ENCODE measurements at places on chromosomes 6 and 20.

DNA sequence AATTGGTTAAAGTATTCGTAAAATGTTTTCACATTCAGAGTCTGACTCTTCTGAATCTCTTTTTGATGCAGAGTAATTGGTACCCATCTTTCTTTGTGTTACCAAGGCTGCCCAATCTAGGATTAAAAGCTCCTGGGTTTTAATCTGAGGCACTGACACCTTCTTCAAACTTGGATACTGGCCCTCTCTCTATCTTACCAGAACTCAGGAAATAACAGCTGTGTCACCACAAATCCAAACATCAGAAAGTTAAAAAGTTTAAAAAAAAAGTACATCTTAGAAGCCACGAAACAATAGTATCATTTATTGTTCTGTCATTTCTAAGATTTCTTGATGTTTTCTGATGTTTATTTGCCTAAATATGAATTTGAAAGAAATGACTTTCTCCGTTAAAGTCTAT lies 255.5 kb upstream of the RUNX2 start:
- DNase-seq, result no peak

DNA sequence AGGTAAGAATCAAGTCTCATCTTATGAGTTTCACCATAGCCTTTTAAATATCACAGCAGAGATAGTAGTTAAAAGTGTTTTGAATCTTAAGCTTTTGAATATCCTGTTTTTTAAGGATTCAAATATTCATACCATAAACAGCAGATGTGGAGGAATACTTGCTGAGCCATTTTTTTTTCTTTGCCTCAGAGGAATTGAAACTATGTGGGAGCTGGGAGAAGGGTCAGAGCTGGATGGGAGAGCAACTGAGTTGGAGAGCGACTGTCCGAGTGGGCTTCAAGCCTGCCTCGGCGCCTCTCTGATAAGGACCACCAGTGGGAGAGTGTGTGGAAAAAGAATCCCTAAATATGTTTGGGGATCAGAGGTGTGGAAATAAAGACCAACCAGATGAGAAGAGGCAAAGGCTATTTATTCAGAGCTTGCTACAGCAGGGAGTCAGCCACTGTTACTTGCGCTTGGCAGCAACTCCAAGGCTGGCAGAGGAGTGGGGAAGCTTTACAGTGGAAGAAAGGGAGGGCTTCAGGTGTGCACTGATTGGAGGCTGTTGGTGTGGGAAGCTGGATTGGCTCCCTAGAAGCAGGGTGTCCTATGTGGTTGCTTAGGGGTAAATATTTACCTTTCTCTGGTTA lies 34.3 kb upstream of the MCUR1 start:
- DNase-seq, result peak; percentile 86

DNA sequence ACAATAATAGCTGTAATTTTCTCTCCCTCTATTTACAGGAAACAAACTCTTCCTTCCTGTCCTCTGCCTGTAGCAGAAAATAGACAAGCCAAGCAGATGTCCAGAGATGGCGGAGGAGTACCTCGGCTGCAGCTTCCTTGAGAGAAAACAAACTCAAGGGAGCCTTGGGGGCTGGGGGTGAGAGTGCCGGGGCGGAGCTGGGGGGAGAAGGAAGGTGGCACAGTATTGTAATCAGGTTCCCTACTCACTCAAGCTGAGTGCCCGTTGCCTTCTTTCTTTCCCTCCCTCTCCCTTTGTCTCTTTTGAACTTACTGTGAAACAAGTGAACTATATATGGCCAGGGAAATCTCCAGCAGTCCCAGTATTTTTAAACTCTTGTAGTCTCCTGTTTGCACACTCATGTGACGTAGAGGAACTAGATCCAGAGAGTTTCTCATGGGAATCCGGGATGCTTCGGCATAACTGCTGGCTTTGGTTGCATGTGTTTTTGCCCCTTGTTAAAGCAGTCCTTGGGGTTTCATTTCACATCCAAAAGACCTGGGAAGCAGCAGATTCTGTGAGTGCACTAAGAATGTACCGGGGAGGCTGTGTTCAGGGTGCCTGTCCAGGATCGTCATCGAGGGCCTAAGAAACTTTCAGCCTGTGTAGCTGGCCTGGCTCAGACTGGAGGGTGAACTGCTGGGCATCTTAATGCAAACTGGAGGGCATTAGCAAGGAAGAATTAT lies 44.6 kb upstream of the HDDC2 start:
- DNase-seq, result peak; percentile 74

GRCh38 chr6:45900808-45901752 lies 114.6 kb downstream of the CLIC5 start:
- DNase-seq, result no peak

DNA sequence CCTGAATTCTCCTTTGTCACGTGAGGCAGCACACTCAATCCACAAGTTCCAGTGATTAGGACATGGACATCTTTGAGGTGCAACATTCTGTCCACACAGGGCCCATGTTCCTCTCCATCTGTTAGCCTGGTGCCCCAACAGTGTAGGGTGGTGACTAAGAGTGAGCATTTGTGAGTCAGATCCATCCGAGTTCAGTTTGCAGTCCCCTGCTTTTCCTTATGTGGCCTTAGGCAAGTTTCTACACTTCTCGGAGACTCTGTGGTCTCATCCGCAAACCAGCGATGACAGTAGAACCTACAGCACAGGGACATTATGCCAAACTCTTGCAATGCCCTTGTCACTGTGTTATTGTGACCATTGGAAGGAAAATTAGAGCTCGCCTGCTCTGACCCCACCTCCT lies 178.7 kb upstream of the CDH4 start:
- no peak for DNase-seq

GRCh38 chr6:105443941-105444340 lies 41.1 kb upstream of the PREP start:
- no peak for DNase-seq

- DNase-seq, result peak; percentile 77
Observed at GRCh38 chr6:24909241-24910216, 26.2 kb downstream of the RIPOR2 start.

GRCh38 chr6:117976030-117976651 lies 69.1 kb downstream of the SLC35F1 start:
- peak; percentile 64 for DNase-seq

- no peak for DNase-seq
Observed at GRCh38 chr6:42378125-42378524, 73.6 kb downstream of the TRERF1 start.

GRCh38 chr6:138571585-138572166 lies 72.4 kb upstream of the NHSL1 start:
- peak; percentile 79 for DNase-seq

DNA sequence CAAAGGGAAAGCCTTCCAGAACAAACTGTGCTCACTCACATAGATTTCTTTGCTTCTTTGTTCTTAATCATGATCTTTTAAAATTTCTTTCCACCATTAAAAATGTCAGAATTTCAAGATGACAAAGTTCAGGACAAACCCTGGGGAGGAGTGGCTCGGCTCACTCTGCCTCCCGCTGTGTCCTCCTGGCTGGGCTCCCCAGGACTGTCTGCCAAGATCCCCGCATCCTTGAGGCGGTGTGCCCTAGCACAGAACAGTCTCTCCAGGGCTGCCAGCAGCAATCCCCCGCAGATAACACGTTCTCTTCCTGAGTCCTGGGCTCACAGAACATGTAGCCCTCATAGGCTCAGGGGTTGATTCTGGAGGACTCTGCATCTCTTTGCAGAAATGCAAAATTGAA lies 98.4 kb upstream of the KCNG1 start:
- no peak for DNase-seq

DNA sequence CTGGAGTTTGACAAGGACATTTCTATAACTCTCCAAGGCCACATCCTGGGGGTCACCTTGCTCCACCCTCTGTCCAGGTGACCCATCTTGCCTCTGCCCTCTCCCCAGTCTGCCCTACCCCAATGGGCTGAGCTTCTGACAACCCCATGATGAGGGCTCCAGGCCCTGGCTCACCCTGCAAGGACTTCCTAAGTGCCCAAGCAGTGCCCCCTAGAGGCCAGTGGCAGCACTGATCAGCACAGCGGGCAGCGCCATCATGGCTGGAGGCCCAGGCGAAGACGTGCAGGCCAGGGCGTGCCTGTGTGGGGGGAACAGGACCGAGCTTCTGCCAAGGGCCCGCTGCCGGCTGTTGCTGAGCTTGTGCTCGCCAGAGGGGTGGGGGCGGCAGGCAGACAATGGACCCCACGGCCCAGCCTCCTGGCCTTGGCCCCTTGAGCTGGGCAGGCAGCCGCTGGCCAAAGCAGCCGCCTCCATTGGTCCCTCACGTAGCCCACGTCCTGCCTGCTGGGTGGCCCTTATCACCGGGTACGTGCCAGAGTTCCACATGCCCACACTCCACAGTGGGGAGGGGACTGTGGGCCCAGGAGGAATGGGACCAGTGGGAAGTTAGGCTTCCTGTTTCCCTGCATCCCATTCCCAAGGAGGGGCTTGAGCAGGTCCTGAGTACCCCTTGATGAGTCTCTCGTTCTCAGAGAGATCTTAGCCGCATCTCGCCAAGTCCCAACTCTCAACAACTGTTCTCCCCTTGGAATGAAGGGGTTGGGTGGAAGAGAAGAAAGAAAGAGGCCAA lies 64.3 kb downstream of the MRPL14 start:
- DNase-seq, result no peak

- no peak for DNase-seq
Observed at GRCh38 chr6:120254651-120255050, 905.1 kb upstream of the MAN1A1 start.

- no peak for DNase-seq
Observed at GRCh38 chr6:83086751-83087150, 19.3 kb downstream of the DOP1A start.
